ENCODE measurements at places on chromosomes 7 and 10. TPM values are rescaled to one million over a fixed set of nuclear protein-coding genes. Genes with fewer than 3 reads are reported as not detected.

GRCh38 chr10:32190890-32191491, 134.8 kb upstream of the KIF5B start:
- peak; percentile 45 for DNase-seq

DNA sequence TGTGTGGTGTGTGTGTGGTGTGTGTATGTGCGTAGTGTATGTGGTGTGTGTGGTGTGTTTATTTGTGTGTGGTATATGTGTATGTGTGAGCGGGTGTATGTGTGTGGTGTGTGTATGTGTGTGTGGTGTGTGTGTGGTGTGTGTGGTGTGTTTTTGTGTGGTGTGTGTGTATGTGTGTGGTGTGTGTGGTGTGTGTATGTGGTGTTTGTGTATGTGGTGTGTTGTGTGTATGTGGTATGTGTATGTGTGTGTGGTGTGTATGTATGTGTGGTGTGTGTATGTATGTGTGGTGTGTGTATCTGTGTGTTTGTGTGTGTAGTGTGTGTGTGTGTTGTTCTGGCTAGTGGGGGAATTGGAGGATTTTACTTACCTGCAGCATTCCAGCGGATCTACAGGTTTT, 427.4 kb downstream of the PAXIP1 start:
- DNase-seq, result no peak

GRCh38 chr10:80382989-80383388, 25.4 kb upstream of the PRXL2A start:
- peak; percentile 41 for DNase-seq

DNA sequence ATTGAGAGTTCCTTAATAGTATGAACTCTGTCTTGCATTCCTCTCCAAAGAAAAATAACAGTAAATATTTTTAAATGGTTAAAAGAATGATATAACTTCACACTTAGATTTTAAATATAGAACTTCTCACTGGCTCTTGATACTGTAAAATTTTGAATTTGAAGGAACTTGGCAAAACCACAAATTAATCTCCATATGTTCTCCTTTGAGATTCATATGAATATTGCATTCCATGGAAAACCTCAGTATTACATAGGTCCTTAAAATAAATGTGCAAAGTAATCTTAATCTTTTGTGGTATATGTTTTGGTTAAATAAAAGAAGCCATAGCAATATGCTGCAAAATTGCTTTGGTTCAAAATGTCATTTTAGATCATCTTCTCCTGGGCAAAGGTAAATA, 1137.6 kb upstream of the LRRTM3 start:
- DNase-seq, result no peak

The MRM2 gene
- total RNA-seq, result 62.2 TPM

The INSIG1 gene
- 106 TPM for total RNA-seq
